ENCODE measurements at places on chromosomes 7 and 10.

- DNase-seq: no peak
Measured at GRCh38 chr10:122112625-122113160, 123.7 kb downstream of the TACC2 start.

GRCh38 chr7:113143486-113144257, 25.3 kb upstream of the SMIM30 start:
- no peak for DNase-seq

- no peak for DNase-seq
Measured at GRCh38 chr7:111835066-111835465, 272.8 kb upstream of the IMMP2L start.

- no peak for DNase-seq
Measured at GRCh38 chr7:98429799-98430198, 28.9 kb upstream of the BAIAP2L1 start.

GRCh38 chr7:42493436-42494198, 256.6 kb upstream of the GLI3 start:
- no peak for DNase-seq

DNA sequence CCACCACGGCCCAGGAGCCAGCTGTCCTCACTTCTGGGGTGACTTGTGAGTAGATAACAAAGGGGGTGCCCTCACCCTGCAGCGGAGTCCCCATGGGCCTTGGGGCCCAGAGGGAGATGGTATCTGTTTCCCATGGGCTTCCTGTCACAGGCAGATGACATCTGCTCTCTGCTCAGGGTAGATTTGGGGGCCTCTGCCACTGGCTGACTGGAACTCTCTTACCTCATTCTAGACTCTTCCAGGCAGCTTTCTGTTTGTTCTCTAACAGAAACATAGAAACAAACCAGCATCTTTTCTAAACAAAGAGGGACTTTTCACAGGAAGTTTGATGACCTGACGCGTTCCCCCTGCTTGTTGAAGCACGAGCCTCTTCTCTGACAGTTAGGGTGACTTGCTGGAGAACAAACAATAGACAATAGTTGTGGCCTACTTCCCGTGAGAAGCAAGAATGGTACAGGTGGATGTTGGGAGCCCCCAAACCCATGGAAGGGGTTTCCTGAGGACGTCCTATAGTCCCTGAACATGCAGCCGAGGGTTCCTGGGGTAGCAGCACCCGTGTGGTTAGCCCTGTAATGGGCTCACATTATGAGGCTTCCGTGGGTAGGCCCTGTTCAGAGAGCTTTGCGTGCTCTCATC, 61.6 kb downstream of the GRK5 start:
- peak; percentile 59 for DNase-seq

DNA sequence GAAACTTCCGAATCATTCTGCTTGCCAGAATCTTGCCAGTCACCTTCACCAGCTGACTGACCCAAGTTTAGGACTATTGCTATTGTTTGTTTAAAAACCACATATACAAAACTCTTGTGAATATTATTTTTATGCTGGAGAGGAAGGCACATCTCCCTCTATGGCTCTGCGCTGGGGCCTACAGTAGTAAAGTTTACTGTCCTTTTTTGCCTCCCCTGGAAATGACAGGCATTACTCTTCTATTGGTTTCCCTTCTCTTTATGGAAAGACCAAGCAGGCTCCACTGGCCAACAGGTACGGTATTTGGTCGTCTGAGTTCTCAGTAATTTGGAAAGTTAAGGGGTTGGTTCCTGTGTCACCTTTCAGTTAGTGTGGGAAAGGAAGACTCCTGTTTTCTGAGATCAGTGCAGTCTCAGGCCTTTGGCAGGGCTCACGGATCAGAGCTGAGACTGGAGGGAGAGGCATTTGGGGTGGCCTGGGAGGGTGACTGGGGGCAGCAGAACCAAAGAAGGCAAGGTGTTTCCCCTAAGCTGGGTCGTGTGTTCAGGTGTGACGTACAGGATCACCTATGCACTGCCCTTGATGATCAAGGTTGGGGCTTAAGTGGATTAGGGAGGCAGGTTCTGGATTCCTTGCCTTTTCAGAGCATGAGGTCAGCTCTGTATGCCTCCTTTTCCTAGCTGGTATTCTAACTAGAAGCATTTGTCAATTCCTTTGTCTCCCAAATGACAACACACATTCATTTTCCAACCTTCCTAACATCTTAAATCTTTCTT, 16.0 kb upstream of the KIF5B start:
- no peak for DNase-seq

DNA sequence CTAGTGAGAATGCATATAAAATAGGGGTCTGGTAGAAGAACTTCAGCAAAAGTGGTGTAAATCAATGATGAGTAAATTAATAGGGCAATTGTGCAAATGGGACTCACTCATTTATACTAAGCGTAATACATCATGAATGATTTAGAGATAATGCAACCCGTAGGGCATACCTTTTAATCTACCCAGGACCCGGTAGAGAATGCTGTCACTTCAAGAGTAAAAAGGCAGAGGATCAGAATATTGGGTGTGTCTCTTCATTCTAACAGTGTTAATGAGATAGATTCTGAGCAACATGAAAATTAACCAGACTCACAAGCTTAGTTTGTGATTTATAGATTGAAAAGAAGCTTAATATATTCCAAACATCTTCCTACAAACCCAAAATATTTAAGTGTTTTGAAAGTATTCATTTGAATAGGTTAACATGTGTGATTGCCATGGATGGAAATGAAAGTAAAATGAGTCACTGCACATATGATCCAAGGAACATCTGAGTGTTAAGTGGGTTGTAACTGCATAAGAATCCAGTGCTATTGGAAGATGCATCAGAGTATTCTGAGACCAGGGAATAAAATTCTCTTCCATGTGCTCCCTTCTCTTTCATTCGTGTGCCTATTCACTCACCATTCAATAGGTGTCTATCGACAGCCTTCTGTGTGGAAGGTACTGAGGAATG, 690.6 kb downstream of the AUTS2 start:
- no peak for DNase-seq

- no peak for DNase-seq
Measured at GRCh38 chr10:133361773-133362441, 4.1 kb upstream of the FUOM start.

GRCh38 chr10:24821986-24822385, 98.3 kb upstream of the ARHGAP21 start:
- DNase-seq: no peak

DNA sequence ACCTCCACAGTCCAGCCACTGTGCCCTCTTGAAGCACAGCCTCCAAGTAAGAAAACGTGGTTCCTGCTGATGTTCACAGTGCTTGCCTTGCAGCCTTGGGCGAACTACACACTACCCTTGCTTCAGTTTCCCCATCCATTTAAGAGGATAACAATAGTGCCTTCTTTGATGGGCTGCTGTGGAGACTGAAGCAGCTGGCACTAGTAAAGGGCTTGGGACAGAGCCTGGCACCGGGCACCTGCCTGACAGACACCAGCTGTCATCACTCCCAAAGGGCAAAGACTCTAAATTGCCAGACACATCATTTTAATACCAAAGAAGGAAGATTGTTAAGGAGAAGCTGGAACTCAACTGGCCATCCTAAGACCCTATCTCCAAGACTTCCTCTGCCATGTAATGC, 3.1 kb upstream of the C10orf90 start:
- no peak for DNase-seq

GRCh38 chr7:101104193-101104713, 19.0 kb downstream of the TRIM56 start:
- no peak for DNase-seq

GRCh38 chr10:44310762-44311562, 73.9 kb downstream of the CXCL12 start:
- peak; percentile 53 for DNase-seq

GRCh38 chr10:3425261-3425660, 252.7 kb upstream of the PITRM1 start:
- DNase-seq: no peak

- no peak for DNase-seq
Measured at GRCh38 chr10:60282771-60283353, 106.8 kb downstream of the ANK3 start.

GRCh38 chr7:140584195-140584851, 56.3 kb downstream of the DENND2A start:
- no peak for DNase-seq

DNA sequence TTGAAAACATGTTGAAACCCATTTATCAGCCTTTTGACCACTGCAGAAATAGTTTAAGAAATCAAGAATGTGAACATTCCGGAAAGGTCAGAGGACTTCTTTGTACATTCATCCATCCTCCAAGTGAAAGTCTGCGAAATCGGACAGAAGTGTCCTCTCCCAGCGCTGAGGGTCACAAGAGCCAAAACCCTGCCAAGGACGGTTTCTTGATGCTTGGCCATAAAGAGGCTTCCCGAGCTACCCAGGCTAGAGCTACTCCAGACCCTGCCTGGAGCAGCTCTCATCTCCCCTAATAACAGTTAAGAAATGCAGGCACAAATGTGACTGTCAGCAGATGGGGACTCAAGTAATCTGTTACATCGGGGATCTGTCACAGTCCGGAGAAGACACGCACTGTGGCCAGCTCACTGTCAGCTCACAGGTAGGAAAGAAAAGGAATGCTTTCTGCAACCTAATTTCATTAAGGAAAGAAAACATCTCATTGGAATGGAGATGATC, 4.5 kb upstream of the CYTH3 start:
- no peak for DNase-seq

GRCh38 chr10:43208147-43209073, 58.5 kb downstream of the RASGEF1A start:
- no peak for DNase-seq

DNA sequence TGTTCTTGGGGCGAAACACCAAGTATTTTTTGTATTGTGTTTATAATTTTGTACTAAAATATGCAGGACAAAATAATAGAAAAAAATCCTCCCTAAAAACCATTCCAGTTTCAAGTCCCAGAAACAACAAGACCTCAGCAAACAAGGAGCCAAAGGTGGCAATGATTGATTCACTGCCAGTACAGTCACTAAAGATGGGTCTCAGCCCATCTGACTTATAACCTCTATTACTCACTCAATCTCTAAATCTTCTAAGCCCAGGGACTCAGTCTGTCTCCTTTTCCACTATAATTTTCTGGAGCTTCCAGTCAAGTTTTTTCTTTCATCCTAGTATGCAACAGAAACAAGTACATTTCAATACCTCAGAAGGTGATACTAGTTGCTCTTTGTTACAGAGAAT, 33.3 kb downstream of the SNX13 start:
- DNase-seq: no peak

DNA sequence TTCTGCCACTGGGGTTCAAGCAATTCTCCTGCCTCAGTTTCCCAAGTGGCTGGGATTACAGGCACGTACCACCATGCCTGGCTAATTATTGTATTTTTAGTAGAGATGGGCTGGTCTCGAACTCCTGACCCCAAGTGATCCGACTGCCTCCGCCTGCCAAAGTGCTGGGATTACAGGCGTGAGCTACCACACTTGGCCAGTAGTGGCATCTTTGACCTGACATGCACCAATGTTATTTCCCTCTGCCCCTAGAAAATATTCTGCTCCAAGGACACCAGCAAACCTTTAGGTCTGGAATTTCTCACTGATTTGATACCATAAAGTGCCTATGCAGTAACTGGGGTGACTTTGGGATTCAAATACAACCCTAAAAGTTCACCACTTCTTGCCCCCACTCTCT, 179.4 kb downstream of the ARID5B start:
- no peak for DNase-seq

DNA sequence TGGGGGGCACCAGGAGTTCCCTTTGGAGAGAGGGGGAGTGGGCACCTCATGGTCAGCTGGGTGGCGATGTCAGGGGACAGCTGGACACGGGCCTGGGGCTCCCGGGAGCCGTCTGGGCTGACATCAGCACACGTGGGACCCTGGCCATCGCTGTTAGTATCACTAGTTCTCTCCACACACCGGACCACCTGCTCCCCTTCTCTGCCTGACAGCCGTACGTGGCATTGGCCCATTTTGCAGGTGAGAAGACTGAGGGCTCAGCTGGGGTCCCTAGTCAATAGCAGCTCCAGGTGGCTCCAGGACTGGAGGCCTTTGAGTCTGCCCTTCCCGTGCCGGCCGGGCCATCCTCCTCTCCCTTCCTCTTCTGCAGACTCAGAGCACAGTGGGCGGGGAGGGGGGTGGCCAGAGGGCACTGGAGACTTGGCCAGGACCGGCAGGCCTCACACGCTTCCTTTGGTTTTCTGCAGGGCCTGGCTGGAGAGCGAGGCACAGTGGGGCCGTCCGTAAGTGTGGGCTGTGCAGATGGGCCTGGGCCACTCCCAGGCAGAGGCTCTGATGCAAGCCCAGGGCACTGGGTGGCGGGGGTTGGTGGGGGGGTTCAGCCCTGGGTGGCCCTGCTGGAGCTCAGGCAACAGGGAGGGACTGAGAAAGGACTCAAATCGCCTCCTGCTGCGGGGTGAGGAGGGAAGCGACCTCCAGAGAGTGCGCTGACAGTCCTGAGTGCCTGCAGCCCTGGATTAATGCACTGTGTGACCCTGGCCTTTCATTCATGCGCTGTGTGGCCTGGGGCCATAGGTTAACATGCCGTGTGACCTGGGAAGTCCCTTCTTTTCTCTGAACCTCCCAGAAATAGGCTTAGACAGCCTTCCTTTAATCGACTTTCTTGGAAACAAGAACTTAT, 78.2 kb downstream of the MYL10 start:
- no peak for DNase-seq

DNA sequence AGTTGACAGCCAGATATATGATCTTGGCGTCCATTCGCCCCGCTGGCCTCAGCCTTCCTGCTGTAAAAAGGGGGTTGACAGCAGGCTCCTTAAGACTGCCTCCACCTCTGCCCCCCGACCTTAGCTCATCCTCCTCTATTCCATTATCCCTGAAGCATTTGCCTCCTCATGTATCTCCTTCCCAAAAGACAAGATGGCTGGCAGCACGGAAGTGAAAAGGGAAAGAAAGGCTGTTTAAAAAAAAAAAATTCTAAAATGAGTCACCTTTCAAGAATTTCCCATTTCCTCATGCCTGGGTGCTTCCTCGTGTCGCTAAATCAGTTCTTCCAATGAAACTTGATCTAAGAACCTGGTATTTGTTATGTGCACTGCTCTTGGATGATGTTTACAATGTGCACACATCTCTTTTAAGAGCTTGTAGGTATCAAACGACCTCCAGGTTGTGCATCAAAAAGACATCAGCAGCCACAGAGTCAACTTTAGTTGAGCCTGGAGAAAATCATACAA, 1.7 kb downstream of the SCRN1 start:
- DNase-seq: no peak

DNA sequence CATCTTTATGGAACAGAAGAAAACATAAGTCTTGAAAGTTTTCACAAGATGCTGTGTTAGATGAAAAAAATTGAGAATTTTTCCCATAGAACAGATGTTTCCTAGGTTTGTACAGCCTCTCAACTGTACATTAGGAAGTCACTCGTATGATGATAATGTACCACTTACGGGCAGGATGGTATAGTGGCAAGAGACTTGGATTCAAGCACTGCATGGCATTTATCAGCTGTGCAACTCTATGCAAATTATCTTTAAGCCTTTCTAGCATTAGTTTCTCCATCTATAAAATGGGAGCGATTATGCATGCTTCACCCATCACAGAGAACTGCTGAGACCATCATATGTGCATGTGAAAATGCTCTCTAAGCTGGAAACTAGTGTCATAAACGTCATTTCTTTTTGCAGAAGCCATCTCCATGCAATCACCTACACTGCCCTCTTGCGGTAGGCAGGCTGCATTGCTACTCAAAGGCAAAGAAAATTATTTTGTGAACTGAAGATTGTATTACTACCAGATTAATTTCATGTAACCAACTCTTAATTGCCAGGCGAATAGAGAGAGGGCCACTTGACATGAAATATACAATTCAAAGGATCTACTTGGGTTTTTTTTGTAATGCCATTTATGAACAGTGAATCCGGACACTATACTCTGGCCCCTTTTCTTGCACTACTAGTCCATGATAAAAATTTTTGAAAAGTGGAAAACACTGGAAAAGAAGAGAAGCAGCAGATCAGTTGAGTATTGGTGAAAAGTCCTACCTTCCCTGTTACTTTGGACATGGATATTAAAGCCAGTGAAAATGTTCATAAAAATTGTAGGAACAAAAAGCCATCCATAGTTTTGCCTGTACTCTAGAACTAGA, 102.3 kb downstream of the JAZF1 start:
- DNase-seq: no peak
